ENCODE measurements at places on chromosomes 6 and 20.

DNA sequence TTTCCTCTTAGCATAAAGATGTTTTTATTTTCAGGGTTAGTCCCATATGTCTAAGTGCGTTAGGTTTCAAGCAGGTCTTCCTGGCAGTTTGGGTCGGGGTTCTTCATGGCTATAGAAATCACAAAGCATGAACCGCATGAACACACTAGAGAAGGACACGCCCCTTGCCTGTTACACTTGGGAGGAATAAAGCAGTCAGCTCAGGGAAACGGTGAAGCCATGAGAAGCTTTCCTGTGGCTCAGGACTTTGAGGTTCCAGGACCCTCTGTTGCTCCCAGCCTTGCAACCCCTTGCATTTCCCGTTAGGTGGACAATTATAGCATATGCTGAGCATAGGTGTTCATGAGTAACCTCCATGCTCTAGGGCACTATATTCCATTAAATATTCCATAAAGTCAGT, 96.7 kb downstream of the SYCP2 start:
- DNase-seq, result no peak

DNA sequence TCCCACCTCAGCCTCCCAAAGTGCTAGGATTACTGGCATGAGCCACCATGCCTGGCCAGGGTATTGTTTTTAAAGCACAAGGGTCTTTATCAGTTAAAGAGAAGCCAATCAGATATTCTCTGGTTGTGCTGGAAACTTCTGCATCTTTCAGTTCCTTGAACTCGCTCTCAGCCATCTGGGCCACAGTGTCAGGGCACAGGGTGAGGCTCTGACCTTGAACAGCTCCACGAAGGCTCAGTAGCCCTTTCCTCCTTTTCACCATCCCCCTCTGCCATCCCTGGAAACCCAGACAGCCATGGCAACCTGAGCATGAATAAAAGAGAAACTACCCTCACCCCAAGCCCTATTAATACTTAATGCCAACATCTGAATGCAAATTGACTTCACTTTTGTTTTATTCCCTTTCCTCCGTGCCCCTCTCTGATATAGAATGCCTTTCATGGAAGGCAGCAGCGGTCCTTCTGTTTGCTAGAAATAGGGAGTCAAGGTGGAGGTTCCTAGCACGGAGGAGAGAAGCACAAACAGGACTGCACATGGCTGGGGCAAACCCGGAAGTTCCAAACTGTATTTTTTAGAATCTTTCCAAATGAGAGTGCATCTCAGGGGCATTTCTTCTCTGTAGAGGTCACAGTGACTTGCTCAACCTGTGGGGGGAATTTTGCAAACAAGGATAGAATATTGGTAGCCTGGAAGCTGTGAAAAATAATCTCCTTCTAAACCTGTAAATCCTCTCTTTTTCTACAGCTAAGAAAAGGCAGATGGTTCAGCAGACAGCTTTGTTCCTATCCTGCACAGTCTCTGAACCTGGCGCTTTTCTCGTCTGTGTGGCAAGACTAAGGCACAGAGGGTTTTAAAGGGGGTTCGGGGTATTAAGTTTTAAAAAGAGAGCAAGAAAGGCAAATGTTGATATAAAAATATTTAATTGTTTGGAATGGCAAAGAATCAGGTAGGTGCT, 176.4 kb upstream of the RREB1 start:
- no peak for DNase-seq

DNA sequence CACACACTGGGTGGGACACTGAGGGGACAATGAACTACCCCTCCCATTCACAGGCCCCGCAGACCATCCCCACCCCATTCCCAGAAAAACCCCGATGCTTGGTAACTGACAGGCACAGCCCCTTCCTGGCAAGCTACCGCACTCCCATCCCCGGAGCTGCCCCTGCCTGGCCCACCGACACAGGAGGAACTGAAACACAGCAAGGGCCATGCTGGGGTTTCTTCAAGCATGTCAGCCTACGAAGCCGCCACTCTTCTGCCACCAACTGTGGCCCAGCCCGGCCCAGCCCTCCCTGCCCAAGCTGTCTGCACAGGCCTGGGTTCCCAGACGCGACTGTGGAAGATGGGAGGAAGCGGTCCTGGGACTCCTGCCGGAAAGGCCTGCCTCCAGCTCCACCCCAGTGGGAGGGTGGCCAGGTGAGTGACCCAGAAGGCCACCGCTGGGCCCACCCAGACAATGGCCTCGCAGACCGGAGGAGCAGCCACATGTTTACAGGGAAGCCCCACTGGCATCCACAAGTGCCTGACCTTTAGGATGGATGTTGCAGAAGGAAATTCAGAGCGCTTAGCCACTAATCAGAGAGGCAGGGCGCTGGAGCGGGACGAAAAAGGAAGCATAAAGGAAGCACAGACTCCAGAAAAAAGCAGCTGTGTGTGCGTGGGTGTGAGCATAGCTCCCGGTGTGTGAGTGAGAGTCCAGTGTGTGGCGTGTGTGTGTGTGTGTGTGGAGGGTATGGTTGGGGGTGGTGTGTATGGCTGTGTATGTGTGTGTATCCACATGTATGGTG, 91.6 kb downstream of the PRND start:
- peak; percentile 47 for DNase-seq

DNA sequence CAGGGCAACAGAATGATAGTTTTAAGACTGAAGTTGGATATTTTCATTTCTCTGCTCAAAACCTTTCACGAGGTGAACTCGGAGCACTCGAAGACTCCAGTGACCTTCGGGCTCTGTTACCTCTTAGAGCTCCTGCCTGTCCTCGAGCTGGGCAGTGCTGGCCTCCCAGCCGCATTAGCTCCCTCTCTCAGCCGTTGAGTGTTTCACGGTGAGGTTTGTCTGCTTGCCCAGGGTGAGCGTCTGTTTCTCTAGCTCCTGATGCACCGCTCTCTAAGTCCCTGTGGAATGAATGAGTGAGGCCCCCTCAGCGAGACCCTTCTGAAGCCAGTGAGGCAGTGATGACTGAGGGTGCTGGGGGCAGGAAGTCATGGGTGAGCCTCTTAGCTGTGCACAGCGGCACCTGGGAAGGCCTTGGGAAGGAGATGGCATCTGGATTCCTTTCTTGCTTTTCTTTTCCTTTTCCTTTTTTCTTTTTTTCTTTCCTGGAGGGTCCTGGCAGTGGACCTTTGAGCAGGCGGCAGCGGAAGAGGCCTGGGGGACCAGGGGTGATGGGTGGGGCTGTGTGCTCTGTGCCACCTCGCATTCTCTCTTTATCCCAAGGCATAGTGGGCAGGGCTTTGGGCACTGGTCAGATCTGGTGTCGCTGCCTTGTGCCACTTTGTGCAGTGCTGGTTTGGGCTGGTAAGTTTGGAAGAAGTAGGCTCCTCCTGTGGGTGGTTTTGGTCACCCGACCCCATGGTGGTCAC, 2.2 kb downstream of the PSMG4 start:
- DNase-seq, result no peak

GRCh38 chr6:20061952-20062351, 150.3 kb downstream of the MBOAT1 start:
- no peak for DNase-seq

DNA sequence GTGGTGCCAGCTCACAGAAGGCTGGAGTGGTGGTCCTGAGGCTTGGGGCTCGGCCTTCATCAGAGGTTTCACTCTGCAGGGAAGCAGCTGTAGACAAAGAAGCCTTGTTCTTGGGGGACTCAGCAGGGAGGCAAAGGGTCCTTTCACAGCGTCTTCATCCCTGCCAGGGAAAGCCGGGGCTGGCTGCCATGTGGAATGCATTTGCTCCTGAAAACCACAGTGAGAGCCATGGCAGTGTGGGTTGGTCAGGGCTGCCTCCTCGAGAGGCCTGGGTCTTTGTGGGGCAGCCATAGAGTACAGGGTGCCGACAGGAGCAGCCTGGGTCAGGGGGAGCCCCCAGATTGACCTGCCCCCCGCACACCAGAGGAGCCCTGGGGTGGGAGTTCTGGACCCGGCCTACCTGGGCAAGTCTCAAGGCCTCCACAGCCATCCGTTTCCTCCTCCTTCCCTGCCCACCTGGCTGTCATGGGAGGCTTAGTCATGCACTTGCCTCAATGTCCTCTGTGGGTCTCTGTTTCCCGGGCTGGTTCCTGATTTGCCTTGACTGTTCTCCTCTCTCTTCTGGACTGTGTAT, 144.0 kb downstream of the CDC5L start:
- DNase-seq, result no peak

- DNase-seq, result no peak
These were observed 558.7 kb downstream of the LMBRD1 start for GRCh38 chr6:69238067-69238466.

GRCh38 chr6:87932361-87932760, 115.3 kb upstream of the SPACA1 start:
- no peak for DNase-seq

- no peak for DNase-seq
These were observed 296.8 kb downstream of the PREX1 start for GRCh38 chr20:48530957-48531356.

GRCh38 chr6:115137910-115138309, 795.1 kb upstream of the HS3ST5 start:
- no peak for DNase-seq

DNA sequence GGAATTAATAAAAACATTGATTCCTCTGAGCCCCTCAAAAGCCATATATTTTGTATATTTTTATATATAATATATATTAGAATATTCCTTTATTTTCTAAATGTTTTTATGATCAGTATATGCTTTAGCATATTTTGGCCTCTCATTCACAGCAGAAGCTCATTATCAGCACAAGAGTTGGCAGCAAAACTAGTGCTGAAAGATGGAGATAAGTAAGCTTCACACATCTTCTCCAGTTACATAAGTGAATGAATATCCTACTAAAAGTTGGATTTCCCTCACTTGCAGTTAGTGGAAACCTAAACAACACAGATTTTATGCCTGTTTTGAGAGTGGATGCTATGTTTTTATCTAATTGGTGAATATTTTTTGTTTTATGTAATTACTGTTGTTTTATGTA, 1303.8 kb upstream of the ADGRB3 start:
- no peak for DNase-seq

- no peak for DNase-seq
These were observed 67.4 kb downstream of the KIF16B start for GRCh38 chr20:16505894-16506293.

DNA sequence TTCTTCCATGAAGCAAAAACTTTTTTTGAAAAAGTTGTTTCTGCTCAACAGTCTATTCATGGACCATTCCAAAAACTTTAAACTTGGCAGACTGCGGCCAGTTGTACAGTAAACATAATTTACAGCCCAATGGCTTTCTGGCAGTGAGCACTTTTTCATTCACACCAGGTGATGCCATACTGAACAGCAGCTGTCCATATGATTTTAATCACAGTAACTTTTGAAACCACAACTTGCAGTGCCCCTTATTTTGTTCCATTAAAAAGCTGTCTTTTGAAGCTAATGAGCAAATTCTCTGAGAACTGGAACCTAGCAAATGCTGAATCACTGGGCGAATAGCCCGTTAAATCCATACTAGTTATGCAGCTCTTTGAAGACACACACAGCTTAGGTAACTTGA, 576.6 kb downstream of the PTPRT start:
- DNase-seq, result no peak

GRCh38 chr6:46420921-46421638, 70.2 kb downstream of the RCAN2 start:
- no peak for DNase-seq

- DNase-seq, result no peak
These were observed 19.0 kb downstream of the EPB41L1 start for GRCh38 chr20:36173451-36173933.

- DNase-seq, result no peak
These were observed 94.3 kb upstream of the NOX3 start for GRCh38 chr6:155549928-155550327.

- no peak for DNase-seq
These were observed 290.9 kb upstream of the RNF217 start for GRCh38 chr6:124671324-124671723.

DNA sequence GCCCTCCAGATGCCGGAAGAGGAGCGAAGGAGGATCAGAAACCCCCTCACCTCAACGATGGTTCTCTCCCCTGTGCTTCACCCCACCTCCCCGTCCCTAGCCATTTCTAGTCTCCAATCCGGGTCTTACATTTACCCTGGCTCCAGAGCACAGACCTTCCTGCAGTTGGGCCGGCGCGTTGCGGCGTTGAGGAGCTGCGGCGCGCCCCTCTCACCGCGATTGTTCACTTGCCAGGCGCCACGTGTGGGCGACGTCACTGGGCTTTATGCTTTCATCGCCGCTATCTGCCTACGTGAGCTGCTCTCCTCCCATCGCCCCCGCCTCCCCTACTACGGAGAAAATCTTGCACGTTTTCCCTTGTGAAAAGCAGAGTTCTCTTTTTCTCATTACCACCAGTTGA, at the start of gene CRISP2:
Gene CRISP2 (minus strand): TSS at position 198 of the 400 bp plus-strand sequence. CDS start 4,347 bp downstream, outside the sequence.
- DNase-seq, result no peak

- no peak for DNase-seq
These were observed 51.4 kb upstream of the BLCAP start for GRCh38 chr20:37579106-37579505.

DNA sequence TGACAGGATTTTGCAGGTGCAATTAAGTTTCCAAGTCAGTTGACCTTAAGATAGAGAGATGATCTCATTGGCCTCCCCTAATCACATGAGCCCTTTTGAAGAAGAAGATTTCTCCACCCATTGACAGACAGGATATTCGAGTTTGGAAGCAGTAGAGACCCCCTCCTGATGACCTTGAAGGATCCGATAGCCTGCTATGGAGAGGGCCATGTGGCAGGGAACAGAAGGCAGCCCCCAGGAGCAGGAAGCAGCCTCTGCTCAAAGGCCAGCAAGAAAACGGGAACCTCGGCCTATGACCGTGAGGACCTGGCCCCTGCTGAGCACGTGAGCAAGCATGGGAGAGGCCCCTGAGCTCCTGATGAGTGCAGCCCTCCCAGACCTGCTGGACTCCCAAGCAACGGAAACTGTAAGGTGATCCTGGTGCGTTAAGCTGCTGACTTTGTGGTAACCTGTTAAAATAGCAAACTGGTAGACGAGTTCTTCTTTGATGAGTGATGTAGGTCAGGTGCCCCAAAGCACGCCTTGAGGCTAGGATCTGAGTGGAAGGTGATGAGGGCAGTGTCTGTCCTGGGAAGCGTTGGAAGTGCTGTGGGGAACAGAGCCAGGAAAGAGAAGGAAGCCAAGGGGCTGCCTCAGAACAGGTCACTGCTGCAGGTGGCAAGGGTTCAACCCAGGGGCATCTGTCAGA, 18.5 kb upstream of the TUBB2A start:
- DNase-seq, result no peak

DNA sequence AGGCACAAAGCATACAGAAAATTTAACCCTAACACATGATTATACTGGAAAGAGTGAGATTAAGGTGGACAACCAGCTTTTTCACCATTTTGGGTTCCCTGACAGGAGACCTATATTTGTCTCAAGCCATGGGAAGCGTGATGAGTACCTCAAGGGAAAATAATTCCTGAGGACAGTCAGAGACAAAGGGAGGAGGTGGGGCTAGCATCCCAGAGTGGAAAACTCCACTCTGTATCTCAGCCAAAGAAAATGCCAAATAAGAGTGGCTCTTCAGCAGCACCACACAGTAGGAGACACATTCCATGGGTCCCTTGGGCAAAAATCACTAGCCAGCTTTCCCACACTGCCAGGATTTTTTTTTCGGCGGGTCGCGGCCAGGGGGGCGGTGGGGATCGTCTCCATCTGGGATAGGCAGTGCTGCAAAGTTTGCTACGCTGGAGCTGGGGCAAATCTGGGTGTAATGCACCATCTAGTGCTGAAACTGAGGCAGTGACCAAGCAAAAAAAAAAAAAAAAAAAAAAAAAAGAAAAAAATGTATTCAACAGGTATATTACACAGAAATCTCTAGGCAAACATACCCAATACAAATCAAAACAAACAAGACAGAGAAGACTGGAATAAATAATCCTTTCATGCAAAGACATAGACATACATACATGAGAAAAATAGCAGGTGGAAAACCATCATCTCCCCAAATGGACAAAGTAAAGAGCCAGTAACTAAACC, 77.3 kb upstream of the SLC35F1 start:
- DNase-seq, result no peak

GRCh38 chr20:50710492-50711063, 19.2 kb upstream of the RIPOR3 start:
- DNase-seq, result no peak

GRCh38 chr6:124066269-124066668, 262.6 kb downstream of the NKAIN2 start:
- DNase-seq, result no peak
